CD4-positive, alpha-beta T cell treated with Interleukin-1 beta for 1 hour (primary cell): ENCODE measurements at places on chromosomes 4 and X.

GRCh38 chrX:38868941-38869401, 67.7 kb downstream of the MID1IP1 start:
- DNase-seq: peak; percentile 35

DNA sequence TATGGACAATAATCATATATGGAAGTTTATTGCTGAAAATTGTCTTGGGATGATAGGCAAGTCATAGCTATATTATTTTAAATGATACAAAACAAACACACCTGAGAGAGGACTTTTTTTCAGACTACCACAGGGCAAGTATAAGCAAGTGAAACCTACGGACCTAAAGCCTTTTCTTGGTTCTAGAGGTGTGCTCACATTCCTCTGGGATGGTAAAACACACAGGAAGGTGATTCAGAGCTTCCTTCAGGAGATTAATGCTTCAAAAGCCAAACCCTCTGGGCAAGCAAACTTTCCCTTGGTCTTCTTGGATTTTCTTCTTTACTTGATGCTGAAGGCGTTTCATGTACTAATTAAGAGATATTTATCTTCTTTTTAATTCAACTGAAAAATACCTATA, 60.1 kb upstream of the ACSL4 start:
- no peak for DNase-seq

- DNase-seq: no peak
These were observed 150.3 kb upstream of the TECRL start for GRCh38 chr4:64559571-64559970.

DNA sequence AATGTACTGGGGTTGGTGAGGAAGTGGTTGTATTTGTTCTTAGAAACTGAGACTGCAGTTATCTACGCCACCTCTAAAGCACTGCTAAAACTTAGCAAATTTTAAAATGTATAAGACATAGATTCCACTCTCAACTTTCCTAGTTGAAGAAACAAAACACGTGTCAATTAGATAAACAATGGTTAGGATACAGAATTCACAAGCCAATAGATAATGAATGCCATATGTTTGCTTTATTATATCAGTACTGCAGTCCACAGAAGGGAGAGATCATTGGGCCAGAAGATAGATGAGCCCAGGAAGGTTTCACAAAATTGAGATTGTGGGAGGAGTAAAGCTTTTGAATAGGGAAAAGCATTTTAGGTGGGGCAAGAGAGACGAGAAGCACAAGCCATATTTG, 14.3 kb downstream of the TMEM33 start:
- no peak for DNase-seq

DNA sequence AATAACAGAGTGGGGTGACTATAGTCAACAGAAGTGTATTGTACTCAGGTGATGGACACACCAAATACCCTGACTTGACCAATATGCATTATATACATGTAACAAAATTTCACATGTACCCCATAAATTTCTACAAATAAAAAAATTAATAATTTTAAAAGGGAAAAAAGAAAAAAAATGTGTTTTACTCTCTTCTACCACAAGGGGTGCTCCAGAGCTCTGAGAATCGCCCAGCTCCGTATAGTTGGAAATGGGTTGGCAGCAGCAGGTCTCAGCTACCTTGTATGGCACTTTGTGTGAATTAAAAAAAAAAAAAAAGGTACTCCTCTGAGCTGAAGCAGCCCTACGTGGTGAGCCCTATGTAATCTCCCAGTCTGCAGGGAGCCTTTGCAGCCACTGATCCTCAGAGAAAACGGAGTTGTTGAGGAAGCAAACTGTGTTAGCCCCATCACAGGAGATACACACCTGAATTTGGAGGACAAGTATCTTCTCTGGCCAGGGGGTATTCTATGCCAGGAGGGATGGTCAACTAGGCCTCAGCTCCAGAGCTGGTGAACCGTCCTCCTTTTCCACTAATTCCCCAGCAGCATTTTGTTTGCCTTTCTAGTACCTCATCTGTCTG, 17.2 kb upstream of the POLA1 start:
- DNase-seq: peak; percentile 3

- no peak for DNase-seq
These were observed 3.6 kb downstream of the ATP10D start for GRCh38 chr4:47488706-47489105.

GRCh38 chr4:127782275-127783025, at the start of gene HSPA4L:
Gene HSPA4L, plus strand, starts transcription at chr4:127782322. Its CDS starts 229 bp downstream, at chr4:127782551.
- peak; percentile 56 for DNase-seq

GRCh38 chrX:24553011-24553410, 87.9 kb downstream of the PDK3 start:
- no peak for DNase-seq

- DNase-seq: no peak
These were observed 4.7 kb downstream of the CPLX1 start for GRCh38 chr4:821181-821591.

DNA sequence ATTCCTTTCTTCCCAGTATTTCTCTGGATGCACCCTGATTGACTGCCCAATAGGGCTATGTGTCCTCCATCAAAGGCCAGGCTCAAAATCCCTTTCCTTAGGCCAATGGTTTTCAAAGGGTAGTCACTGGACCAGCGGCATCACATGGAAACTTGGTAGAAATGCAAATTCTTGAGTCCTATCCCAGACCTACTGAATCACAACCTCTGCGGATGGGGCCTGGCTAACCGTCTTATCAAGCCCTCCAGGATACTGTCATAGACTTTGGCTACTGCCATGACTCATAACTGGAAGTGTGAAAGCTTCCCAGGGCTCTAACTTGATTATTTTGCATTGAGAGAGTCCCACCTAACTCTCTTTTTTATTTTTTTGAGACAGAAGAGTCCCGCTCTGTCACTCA, 71.9 kb upstream of the TFDP3 start:
- DNase-seq: no peak

DNA sequence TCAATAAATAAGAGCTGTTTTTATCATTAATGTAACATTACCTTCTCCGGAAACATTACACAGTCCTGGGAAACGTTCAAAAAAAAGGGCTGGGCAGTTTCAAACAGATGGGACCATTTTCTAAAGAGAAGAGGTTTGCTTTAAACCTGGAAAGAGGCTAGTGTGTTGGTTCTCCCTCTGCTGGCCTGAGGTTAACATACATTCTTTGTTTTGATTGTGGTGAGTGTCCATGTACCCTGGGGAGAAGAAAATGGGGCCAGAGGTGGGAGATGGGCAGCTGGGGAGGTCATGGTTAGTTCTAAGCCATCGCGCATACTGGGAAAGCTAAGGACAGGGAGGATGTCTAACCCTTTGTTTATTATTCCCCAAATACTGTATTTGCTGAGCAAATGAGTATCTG, 194.7 kb downstream of the CPEB2 start:
- DNase-seq: no peak

DNA sequence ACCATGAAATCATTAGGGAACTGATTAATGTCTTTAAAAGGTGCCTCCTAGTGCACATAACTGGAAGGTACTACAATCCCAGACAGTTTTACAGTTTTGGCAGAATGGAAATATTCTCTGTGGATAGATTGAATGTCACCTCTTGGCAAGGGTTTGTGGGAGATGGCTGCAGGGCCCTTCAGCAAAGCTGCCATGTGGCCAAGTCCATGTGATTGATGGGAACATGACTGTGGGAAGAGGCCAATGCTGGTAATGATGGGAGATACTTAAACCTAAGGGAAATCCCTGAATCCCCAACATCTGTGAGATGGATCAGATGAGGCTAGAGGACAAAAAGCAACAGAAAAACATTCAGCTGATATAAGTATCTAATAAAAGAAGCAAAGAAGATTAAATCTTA, 493.7 kb downstream of the MAGEE1 start:
- DNase-seq: no peak
